ENCODE measurements at places on chromosomes 3 and 15.

- DNase-seq = no peak
Observed at GRCh38 chr15:66885281-66885915, 180.0 kb upstream of the SMAD3 start.

DNA sequence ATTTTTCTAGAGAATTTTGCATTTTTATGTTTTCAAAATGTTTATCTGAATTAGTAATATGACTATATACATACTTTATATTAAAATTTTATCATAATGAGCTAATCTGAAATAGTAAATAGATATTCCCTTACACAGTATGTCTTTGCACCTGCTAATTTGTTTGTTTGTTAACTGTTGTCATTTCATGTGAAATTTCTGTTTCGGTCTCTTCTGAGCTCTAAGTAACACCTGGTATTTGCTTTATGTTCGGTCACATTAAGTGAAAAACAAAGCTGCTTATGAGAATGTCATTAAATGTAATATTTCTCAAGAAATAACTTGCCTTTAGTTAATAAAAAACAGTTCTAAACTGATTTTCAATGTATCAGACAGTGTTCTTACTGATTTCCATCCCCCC is 61.1 kb downstream of the FNDC3B start:
- no peak for DNase-seq

- no peak for DNase-seq
Observed at GRCh38 chr3:112303764-112304325, 9.8 kb upstream of the SLC9C1 start.

GRCh38 chr3:121836481-121836880 is 1.5 kb downstream of the EAF2 start:
- DNase-seq = no peak

DNA sequence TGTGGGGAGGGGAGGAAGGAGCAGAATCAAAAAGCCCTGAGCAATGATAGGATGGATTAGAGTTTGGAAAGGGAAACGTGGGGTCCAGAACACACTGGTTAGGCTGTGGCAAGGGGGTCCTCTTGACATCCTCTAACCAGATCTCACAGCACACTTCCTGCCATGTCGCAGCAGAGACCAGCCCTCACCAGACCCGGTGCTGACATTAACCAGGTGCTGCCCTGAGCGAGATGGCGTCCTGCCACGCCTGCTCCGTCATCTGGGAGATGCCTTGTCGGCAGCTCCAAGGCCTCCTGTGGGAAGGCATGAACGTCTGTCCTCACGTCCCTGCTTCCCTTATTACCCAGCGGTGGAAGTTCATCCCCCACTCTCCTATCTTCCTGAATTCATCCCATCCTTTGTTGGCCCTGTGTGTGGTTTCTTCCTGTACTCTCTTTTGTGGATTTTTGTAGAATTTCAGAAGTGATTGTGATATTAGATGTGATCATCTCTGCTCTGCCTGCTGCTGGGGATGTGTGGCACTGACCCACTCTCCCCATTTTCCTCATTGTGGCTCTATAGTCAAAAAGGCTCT is 29.4 kb upstream of the MYZAP start:
- no peak for DNase-seq

DNA sequence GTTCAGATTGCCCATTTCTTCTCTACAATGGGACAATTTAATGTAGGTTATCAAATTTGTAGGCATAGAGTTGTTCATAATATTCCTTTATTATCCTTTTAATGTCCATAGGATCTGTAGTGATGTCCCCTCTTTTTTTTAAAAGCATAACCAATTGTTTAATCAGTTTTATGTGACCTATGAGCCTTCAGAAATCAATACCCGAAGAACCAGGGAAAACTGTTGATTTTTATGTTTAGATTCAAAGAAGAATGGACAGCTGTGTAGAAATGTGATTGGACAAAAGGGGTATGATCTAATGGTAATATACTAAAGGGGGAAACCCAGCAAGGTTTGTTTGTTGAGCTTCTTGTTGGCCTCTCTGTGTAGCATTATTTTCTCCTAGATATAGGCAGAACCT is 39.5 kb downstream of the SUSD5 start:
- no peak for DNase-seq

GRCh38 chr3:193344486-193344885 is 34.1 kb downstream of the ATP13A5 start:
- DNase-seq = no peak

DNA sequence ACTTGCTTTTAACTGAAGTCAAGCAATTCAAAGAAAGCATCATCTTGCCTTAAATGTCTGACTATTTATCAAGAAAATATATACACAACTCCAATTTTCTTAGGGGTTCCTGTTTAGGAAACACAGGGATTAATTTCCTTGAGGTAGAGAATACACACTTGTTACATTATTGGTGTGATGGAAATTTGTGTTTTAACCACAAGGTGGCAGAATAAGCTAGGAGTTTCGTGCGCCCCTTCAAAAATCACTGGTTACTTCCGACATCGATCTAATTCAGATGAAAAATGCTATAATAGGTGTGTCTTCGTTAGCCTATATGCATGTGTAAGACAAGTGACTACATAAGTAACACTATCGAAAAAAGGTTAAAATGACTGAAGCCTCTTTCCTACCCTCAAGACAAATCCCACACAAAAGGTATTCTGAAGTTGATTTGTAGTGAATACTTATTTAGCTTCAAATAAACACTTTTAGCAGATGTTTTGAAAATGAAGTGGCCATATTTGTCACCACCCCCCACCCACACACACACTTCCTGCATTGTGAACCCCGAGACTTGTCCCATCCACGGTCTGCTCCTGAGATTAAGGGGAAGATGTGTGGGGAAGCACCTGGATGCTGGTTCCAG is 246.5 kb downstream of the ROBO1 start:
- peak; percentile 24 for DNase-seq

GRCh38 chr15:63501256-63502089 is 2.9 kb upstream of the USP3 start:
- no peak for DNase-seq

- DNase-seq = no peak
Observed at GRCh38 chr3:149267565-149267964, 45.9 kb upstream of the CP start.

DNA sequence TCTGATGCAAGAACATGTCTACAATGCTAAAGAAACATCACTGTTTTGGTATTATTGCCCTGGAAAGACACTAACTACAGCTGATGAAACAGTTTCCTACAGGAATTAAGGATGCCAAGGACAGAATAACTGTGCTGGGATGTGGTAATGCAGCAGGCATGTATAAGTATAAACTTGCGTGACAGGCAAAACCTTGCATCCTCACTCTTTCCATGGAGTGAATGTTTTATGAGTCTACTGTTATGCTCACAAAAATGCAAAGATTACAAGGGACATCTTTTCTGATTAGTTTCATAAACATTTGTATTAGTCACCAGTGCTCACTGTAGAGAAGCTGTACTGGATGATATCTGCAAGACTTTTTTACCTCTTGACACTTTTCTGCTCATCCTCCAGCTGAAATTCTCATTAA is 143.6 kb downstream of the NAALADL2 start:
- no peak for DNase-seq

- no peak for DNase-seq
Observed at GRCh38 chr3:155748611-155749365, 3.9 kb upstream of the PLCH1 start.

- DNase-seq = no peak
Observed at GRCh38 chr3:133595341-133595740, 21.9 kb downstream of the CDV3 start.

GRCh38 chr15:86765281-86765680 is 685.6 kb downstream of the AGBL1 start:
- peak; percentile 18 for DNase-seq

DNA sequence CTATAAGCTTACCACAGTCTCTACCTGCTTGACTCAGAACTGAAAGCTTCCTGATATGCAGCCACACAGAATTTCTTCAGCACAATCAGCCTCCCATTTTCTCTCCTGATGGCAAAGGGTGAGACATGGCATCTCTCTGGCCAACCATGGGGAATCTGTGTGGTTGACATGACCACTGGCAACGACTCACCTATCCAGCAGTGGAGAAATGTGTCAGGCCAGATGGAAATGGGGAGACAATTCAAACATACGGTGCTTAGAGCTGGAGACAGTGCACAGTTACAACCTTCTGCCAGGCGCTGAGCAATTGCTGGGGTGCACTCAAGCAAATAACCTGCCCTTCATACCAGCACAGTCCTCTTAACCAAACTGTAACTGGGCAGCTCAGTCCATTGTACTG is 3.6 kb downstream of the ZNF385D start:
- DNase-seq = no peak

DNA sequence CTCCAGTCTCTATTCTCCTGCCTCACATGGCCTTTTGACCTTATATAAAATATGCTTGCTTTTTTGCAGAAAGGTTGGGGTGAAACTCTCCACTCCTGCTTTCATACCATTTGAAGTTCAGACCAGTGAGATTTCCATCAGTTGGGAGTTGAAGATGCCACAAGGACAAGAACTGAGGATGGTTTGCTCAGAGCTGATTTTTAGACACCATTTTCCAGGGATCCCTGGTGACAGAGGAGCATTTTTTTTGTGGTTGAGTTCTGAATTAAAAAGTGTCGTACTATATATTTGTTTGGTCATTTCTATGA is 8.8 kb upstream of the TM4SF1 start:
- DNase-seq = no peak

GRCh38 chr15:98586066-98586465 is 62.3 kb upstream of the IGF1R start:
- no peak for DNase-seq

DNA sequence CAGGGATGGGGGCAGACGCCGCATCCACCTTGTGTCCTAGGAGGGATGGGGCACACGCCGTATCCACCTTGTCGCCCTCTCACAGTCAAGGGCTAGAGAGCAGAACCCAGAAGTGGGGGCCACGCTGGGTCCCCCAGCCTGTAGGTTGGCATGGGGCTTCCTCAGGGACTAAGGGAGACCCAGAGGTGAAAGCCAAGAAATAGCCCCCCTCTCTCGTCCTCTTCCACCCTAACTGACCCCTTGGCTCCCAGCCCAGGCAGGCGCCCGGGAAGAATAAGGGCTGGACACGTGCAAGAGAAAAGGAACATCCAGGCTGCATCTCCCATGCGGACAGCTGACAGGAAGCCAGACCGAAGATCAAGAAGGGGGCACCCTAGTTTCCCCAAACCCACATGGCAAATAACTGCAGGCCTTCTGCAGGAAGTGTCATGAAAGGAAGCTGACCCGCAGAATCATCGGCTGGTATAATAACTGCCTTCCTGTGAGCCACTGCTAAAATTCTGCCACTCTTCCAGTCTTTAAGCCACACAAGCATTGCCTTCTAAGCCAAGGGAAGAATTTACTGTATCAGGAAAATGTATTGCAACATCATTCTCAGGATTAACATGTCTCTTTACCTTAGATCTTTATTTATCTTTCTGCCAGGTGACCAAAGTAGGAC is 38.5 kb upstream of the TFRC start:
- no peak for DNase-seq

DNA sequence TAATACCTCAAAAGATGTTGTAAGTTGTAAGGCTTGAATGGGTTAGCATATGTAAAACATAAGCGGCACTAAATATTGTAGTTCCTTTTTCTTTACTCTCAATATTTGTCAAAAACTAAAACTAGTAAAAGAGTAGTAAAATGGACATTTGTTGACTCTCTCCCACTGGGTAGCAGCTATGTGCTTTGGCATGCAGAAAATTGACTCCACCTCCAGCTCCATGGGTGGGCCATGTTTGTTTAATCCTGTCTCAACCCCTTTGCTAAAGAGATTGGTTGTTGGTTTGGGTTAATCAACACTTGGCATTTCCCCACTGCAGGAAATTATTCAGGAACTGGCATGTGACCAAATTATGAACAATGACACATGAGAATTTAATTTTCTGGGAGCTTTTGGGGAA is 114.8 kb downstream of the EOMES start:
- no peak for DNase-seq

GRCh38 chr15:90701880-90702630 is 15.1 kb upstream of the BLM start:
- no peak for DNase-seq

GRCh38 chr15:72923289-72923688 is 129.0 kb upstream of the NEO1 start:
- DNase-seq = no peak

- DNase-seq = peak; percentile 84
Observed at GRCh38 chr3:141231101-141231951, at the start of gene PXYLP1. PXYLP1 (plus strand) TSS chr3:141231825; CDS start chr3:141260176, 28,351 bp downstream.

DNA sequence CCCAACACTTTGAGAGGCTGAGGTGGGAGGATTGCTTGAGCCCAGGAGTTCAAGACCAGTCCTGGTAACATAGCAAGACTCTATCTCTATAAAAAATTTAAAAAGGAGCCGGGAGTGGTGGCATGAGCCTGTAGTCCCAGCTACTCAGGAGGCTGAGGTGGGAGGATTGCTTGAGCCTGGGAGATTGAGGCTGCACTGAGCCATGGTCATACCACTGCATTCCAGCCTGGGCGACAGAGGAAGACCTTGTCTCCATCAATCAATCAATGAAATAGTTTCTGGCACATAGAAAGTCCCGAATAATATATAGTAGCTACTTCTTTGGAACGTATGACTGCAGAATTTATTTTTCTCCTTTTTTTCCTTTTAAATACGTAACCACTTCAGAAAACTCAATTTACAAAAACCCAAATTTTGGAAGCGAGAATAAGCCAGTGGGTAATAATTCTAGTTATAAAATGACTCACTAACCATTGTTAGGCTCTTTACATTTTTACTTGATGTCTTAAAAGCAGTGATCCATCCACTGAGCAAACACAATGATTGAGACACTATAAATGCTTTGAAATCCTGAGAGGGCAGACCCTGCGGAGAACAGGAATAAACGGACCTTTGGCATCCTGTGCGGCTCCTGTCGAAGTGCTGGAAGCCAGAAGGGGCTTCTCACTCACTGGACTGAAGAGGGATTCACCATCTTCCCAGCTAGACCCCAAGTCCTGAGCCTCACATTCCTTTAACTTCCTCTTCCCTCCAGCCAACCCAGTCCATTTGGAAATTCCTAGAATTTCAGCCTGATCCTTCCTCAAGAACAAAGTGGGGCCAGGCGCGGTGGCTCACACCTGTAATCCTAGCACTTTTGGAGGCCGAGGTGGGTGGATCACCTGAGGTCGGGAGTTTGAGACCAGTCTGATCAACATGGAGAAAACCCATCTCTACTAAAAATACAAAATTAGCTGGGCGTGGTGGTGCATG is 68.4 kb upstream of the MFGE8 start:
- no peak for DNase-seq

All from right renal pelvis (tissue), 4 donors.